Hepatocyte (in vitro differentiated cells): ENCODE measurements at places on chromosomes 5 and 9. TPM values are rescaled to one million over a fixed set of nuclear protein-coding genes. Genes with fewer than 3 reads are reported as not detected.

CDC37L1 gene
- total RNA-seq, result 25.5 and 28.6 TPM in 2 replicates

DNA sequence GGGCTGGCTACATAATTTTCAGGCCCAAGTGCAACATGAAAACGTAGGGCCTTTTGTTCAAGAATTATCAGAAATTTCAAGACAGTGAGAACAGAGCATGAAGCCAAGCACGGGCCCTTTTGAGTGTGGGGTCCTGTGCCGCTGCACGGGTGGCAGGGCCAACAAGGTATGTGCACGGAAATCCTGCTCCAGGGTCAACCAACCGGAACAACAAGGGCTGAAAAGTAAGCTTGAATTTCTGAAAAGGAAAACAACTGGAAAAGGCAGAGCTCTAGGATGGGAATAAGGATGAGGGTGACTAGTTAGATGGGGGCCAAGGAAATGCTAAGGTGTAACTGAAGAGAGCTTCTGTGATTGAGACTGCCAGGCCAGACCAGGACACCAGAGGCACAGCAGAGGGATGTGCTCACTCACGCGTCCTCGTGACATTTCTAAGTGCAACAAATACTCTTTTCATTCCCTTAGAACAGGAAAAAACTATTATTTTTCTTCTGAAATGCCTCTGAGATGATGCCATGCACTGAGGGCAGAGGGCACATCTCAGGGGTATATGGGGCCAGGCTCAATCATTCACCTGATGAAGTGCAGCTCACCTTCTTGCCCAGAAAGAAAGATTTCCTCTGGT, 80.6 kb upstream of the LRRTM2 start:
- no peak for DNase-seq

EEIG1 gene
- 38.1 and 47.9 TPM in 2 replicates for total RNA-seq

C9orf50 gene
- total RNA-seq, result not detected in 2 replicates

BARX1 gene
- total RNA-seq, result 0.20 and 0.50 TPM in 2 replicates

DNA sequence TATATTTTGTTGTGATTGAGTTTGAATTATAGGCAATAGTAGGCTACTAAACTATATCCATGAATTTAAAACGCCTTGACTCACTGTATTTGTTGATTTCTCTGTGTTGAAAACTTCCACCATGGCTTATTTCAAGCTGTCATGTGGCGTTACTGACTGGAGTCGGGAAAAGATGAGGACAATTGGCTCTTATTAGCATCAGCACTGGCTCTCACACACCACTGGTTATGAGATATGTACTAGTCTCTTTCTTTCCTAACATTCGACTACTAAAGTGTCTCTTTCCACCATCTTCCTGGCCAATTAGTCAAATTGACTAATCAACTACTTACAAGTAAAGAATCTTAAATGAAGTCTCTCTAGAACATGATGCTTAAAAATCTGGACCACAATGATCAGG, 9.1 kb upstream of the DAB2 start:
- no peak for DNase-seq

GRCh38 chr9:135563039-135563476, 1.5 kb downstream of the PAEP start:
- DNase-seq, result no peak

- no peak for DNase-seq
These were observed 110.7 kb upstream of the EFNA5 start for GRCh38 chr5:107781451-107781850.

BRINP1 gene
- 1.2 and 1.3 TPM in 2 replicates for total RNA-seq

SLC4A9 gene
- total RNA-seq, result 0.07 TPM in 1 of 2 replicates, not detected in the other

DNA sequence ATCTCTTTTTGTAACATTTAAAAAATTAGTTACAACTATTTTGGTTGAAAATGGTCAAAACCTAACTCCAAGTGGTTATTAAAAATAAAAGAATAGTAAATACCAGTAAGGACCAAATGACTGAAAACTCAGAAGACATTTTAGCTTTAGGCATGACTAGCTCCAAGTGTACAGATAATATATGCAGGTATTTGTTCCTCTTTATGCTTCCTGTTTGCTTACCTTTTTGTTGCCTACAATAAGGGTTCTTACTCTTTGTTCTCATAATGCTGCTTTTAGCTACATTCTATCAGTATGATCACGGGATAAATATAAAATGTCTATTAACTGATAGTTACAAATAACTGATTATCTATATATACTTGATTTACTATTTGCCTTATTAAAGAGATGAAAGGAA, 259.6 kb downstream of the CDH12 start:
- no peak for DNase-seq

DNA sequence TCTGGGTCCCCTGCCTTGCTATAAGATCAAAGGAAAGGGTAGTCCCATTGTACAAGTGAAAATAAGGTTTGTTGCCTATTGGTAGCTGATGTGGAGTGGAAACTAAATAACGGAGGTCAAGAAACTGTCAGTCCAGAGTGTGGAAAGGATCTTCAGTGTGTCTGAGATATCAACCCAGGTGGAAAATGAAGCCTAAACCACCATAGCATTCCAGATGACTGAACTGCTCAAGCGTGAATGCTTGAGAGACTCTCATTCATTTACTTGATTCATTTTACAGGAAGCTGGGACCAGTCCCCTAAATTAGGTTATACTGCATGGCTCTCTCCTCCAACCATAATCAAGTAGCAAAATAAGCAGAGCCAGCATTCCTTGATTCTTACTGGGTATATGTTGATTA, 116.0 kb upstream of the SLC28A3 start:
- DNase-seq, result no peak

TTC39B gene
- 15.7 and 19.3 TPM in 2 replicates for total RNA-seq

RMRP gene
- 1,377 and 3,174 TPM in 2 replicates for total RNA-seq

DNA sequence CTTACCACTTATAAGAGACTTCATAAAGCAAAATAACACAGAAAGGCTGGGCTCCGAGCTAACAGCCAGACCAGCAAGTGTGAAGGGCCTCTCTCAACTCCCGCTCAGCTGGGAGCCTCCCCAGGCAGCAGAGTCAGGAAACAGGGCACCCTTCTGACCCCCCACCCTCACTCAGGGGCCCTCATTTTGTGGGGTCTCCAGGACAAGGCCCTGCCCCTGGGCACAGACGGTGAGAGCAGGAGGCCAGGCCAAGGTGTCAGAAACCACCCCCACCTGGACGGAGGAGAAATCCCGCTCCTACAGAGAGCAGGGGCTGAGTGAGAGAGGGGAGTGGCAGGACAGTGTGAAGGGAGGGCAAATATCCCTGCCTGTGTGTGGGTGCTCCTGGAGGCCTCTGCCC, 135.8 kb upstream of the FOXD4L5 start:
- DNase-seq, result no peak

AGGF1 gene
- total RNA-seq, result 30.1 and 32.0 TPM in 2 replicates

NXNL2 gene
- 0.57 and 0.84 TPM in 2 replicates for total RNA-seq

GRCh38 chr5:172918421-172919371, 40.5 kb upstream of the RPL26L1 start:
- DNase-seq, result no peak

NUTM2F gene
- 0.32 and 0.87 TPM in 2 replicates for total RNA-seq

- DNase-seq, result no peak
These were observed 52.8 kb downstream of the SAXO1 start for GRCh38 chr9:18980189-18980588.

- DNase-seq, result no peak
These were observed 100.3 kb downstream of the FBXW11 start for GRCh38 chr5:171906066-171906570.

GRCh38 chr5:42944989-42945388, 95.1 kb downstream of the ANXA2R start:
- peak; percentile 54 for DNase-seq

- DNase-seq, result no peak
These were observed 18.6 kb upstream of the ANGPTL2 start for GRCh38 chr9:127140842-127141675.

DNA sequence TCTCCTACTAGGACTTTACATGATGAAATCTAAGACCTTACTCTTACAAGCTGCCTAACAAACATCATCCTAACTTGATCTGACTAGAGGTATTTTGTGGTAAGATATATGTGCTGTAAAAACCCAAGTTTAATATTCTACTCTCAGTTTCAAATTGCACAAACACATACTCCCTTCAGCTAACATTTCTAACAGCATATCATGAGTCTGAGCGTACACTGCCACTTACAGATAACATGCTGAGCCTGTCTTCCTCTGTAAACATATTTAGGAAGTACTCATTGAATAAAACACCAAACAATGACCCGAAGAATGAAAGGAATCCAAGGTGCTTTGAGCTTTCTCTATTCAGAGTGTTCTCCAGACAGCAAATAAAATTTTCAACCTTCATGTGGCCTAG, 7.9 kb upstream of the ESM1 start:
- no peak for DNase-seq

DNA sequence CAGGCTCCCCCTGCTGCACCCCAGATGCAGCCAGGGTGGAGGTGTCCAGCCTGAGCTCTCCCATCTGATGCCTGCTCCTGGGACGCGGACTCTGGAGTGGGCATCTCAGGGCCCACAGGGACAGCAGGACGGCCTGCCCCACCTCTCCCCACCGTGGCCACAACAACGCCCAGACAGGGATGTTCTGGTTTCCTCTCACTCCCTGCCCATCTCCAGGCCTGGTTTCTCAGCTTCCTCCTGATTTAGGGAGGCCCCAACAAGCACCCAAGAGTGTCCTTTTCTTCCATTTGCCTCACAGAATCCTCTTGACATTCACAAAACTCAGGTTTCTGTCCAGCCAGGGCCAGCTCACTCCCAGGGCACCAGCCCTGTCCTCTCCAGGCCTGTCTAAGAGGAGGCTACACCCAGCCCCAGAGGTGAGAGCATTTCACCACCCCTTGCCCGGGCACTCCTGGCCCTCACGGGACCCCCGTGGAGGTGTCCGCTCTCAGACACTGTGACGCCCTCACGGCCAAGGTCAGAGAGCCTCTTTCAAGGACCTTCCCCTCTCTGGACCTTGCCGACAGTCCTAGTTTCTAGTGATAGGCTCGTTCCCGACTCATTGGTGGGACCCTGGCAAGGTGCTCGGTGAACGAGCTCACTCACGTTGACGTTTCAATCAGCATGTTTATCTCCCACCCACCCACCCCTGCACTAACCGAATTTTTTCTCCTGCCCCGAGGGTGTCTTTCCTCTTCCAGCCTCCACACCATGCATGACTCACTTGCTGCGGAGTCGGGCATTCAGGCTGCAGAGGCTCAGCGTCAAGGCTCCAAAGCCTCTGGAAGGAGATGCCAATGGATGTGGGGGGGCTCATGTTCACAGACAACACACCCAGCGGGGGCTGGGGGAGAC, 62.0 kb upstream of the UNC5A start:
- DNase-seq, result no peak

DNA sequence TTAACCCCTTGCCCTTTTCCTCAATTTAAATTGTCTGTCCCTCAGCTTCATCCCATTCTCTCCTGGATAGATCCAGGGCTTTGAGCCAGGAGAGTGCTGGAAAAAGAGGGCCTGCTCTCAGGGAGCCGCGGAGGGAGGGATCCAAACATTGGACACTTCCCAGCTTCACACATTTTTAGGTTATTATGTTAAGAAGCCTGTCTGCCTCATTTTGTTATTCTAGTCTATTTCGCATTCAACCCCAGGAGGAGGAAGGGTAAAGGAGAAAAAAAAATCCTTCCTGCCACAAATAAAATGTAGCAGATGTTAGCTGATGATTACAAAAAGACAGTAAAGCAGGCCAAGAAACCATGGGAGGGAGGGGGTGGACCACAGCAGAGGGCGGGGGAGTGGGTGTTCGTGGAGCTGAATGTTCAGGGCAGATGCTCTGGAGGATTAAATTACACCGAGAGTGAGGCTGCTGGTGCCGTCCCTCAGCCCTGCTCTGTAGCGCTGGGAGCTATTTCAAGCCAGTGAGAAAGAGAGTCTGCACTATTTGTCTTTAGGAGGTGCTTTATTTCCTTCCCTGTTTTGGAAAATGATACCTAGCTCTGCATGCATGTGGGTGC, 60.6 kb upstream of the ZFR start:
- DNase-seq, result peak; percentile 83

TAF1L gene
- total RNA-seq, result not detected in 2 replicates

DNA sequence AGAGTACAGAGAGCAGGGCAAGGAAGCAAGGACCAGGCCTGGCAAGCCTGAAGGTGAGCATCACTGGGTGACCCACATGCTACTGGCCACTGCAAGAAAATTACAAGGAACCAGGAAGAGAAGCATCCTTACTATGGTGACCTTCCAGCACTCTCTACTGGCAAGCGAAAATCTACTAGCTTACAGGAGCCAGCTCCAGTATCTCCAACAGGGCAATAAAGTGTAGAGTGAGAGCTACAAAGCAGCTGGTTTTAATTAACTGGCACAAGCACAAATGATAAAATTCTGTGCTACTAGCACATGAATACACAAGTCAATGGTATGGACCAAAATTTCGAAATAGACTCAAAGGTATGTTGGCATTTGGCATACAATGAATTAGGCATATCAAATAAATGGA, 113.3 kb upstream of the CAST start:
- DNase-seq, result no peak

DNA sequence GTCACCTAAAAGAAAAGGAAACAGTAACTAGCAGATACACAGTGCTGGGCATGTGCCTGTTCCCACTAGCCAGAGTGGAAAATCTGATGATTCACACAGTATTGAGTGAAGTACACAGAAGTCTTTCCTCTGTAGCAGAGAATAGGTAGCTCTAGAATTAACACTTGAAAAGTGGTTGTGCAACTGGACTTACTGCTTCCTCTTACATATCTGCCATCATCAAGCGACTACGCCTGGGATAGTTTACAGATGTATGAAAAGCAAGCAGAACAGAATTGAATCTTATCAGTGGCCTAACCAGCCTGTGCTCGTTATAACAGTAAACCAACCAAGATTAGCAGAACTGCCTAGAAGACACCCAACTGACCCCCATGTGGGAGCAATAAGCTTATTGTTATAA, 130.6 kb downstream of the DTWD2 start:
- peak; percentile 50 for DNase-seq

DNA sequence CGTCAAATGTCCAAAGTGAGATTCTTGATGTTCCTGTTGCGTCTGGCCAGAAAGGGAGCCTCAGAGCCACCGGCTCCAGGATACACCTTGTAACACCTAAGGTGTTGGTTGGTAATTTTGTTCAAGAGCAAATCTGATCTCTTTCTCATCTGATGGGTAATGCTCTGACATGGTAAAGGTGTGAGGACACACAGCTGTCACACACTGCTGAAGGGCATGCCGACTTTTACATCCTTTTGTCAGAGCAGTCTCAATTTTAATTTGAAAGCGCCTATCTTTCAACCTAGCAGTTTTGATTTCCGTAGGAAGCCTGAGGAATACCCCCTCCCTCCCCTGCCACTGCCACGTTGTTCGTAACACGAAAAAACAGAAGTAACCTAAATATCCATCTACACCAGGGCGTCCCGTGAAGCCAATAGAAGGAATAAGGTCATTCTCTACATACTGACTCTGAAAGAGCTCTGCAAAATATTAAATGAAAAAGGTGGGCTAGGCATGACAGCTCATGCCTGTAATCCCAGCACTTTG, 57.4 kb downstream of the TSTD2 start:
- no peak for DNase-seq

FBP1 gene
- 24.0 and 31.2 TPM in 2 replicates for total RNA-seq

- DNase-seq, result no peak
These were observed 124.0 kb upstream of the LARP1 start for GRCh38 chr5:154631141-154631540.

DNA sequence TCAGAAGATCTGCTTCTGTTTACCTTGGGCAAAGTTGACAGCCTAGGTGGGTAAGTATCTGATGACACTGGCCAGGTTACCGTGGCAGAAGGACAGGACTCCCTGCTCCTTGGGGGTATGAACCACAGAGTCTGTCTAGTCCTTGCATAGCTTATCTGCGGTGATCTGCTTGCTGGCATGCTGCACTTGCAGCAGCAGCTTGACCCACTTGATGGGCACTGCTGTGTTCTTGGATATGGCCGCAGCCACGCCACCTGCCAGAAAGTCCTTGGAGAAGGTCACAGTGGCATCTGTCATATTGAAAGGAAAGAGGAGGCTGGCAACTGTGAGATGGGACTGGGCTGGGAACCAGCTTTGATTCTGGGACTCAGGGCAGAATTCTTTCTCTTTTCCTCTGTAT, 35.9 kb upstream of the POC5 start:
- no peak for DNase-seq
